ENCODE measurements at places on chromosomes 2 and 18. TPM values are rescaled to one million over a fixed set of nuclear protein-coding genes. Genes with fewer than 3 reads are reported as not detected.

Gene LOXL3
- total RNA-seq = 2.9 TPM

Gene SULT1C2
- total RNA-seq = not detected

Gene ABCB11
- not detected for total RNA-seq

Gene EML4
- 36.0 TPM for total RNA-seq

Gene RGPD6
- total RNA-seq = 18.0 TPM

Gene KIF1A
- total RNA-seq = 0.37 TPM

Gene KATNAL2
- 0.87 TPM for total RNA-seq

Gene BCL2
- 12.3 TPM for total RNA-seq
